Natural killer cell (primary cell): ENCODE measurements at places on chromosomes 11 and 22. TPM values are rescaled to one million over a fixed set of nuclear protein-coding genes. Genes with fewer than 3 reads are reported as not detected.

The KIF18A gene
- 6.9 TPM for total RNA-seq

The RASSF10 gene
- not detected for total RNA-seq

The KCNA4 gene
- total RNA-seq, result not detected

The OR4S2 gene
- not detected for total RNA-seq

The RELT gene
- 264 TPM for total RNA-seq

The RPUSD4 gene
- total RNA-seq, result 27.1 TPM

The BEST1 gene
- 2.0 TPM for total RNA-seq

The C1QTNF4 gene
- total RNA-seq, result 1.3 TPM

The IL18BP gene
- 27.2 TPM for total RNA-seq

- no peak for DNase-seq
These were observed 137.0 kb downstream of the SLC1A2 start for GRCh38 chr11:35282221-35282882.

GRCh38 chr11:78265326-78265725 is 76.6 kb downstream of the USP35 start:
- no peak for DNase-seq

DNA sequence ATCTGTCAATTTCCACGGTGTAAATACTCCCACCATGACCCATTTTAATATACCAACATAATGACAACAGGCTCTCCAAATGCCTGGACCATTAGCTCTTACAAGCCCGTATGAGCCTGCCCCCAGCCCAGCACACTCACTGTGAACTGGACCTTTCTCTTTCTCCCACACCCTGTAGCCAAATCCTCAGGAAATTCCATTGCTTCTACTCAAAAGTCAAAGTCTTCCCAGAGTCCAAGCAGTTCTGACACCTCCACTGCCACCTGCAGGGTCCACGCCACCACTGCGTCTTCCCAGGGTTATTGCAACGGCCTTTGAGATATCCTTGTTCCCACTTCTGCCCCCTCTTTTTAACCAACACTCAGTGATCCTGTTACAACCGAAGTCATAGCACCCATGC is 110.1 kb upstream of the ASPHD2 start:
- DNase-seq, result no peak

GRCh38 chr11:43541993-43542392 is 138.5 kb upstream of the HSD17B12 start:
- no peak for DNase-seq

DNA sequence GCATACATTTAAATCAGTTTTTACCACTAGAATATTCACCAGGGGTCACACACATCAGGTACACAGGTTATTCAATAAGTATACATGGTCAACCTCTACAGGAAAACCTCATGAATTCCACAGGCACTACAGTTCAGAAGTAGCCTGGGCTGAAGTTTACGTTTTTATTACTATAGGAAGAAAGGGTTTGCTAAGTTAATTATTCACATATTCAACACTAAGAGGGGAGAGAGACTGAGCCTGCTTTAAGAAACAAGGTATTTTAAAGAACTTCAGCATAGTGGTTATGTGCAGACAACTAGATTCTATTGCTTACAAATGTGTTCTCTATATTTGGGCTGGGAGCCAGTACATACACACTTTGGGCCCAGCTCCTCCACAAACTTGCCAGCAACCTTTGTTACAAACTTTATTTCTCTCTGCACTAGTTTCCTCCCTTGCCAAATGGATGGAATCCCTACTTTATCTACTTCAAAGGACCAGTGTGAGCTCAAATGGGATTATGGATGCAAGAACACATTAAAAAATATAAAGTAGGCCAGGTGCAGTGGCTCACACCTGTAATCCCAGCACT is 31.9 kb downstream of the IL18BP start:
- DNase-seq, result no peak

- DNase-seq, result no peak
These were observed 123.6 kb downstream of the ARL14EP start for GRCh38 chr11:30446520-30446919.

DNA sequence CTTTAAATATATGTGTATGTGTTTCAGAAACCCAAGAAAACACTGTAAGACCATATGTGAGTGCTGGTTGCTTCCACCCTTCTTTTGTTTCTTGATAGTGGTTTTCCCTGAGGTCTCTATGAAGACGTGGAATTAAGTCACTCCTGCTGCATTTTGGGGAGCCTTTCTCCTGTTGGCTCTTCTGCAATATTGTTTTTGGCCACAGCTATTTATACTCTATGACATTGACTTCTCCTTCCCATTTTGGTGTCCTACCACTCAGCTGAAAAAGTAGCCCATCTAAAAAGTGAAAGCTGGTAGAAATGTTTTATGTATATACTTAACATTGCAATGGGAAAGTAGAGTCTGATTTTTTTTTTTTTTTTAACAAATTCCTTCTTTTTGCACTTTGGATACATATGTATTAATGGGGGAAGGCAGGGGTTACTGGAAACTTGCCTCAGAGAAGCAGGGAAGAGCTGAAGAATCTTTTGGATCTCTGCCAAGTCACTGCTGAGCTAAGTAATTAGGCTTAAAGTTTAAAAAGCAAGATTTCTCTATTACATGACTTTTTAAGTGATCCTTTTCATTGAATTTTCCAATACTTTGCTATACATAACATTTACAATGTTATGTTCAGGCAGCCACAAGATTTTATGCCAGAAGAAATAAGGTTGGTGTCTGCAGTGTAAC is 1.8 kb downstream of the TTC17 start:
- peak; percentile 28 for DNase-seq

DNA sequence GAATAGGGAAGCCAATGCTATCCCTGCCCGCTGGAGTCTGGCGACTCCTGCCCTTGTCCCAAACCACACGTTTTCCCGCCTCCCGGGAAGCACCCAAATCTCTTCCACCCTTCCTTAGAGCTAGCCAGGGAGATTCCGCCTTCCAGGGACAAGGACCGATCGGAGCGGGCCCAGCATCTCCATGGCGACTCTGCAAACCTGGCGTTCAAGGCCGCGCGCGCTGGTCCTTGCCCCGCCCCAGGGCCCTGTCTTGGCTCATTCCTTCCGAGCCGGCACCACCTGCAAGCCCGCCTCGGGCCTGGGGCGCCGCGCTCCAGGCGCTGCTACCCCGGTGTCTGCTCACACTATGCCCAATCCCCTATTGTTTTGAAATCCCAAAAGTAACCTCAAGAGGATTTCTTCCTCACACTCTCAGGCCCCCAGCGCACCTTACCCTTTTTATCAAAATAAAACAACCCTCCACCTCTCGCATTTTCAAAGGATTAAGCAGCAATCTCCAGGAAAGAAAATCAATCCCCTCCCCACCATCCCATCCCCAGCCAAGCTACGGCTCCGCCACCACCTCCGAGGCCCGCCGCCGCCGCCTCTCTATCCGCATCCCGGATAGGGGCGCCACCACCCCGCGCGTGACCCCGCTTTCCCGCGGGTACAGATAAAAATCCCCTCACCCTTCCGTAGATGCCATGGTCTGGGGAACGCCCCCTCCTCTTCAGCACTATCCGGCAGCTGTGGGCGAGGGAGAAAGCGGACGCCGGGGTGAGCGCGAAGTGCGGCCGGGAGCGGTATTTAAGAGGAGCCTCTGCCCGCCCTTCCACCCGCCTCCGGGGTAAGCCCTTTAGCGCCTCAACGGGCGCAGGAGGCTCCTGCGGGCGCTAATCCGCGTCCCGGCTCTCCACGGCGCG is 825 bp downstream of the SLC1A2 start:
- DNase-seq, result no peak

DNA sequence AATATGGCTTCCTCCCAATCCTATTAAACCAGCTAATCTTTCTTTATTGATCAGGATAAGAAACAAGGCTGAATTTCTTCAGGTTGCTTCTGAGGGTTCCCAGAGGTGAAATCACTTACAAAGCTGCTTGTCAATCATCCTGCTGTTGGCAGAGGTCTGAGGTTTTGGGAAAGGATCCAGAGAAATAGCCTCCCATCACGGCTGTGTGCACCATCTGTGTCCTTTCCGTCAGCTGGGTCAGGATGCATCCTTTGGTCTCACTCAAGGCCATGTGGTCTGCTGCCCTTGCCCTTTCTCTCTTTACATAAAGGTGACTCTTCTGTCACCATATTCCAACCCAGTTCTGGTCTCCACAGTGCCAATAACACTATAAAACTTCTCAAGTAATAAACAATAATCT is 113.4 kb upstream of the TEAD1 start:
- DNase-seq, result no peak

- no peak for DNase-seq
These were observed 19.9 kb downstream of the IGHMBP2 start for GRCh38 chr11:68923614-68924013.

DNA sequence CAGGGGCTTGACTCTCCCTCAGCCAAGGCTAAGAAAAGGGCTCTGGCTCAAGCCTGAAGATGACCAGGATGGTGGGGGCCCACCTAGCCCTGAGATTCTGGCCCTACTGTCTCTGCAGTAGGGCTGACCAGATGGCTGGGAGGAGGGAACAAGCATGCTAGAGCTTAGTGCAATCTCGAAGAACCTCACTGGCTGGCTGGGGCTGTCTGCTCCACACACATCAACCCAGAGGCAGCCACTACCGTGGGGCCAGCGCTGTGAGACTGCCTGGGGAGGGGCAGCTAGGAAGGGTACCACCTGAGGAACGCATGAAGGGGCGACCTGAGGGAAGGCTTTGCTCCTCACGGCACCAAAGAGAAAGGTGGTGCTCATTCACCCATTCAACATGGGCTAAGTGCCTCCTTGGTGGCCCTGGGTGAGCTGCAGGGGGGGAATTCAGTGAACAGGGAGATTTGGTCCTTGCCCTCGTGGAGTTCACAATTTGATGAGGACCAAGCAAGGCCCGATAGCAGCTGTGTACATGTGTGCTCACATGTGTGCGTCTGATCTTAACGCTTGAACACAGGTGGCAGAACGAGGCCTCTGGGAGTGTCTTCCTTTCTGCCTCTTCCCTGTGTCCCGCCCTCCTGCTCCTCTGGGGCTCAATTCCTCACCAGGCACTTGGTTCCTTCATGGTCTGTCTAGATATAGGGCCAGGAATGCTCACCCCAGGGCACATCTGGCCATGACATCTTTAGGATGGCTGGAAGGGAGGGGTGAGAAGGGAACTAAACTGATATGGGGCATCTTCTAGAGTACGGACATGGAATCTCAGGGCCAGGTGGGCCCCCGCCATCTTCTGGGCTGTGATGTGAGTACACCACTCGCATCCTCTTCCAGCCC is 102.3 kb upstream of the PITPNB start:
- DNase-seq, result no peak

GRCh38 chr11:71330996-71331395 is 78.6 kb upstream of the SHANK2 start:
- DNase-seq, result no peak

GRCh38 chr11:78270971-78271370 is 82.3 kb downstream of the USP35 start:
- no peak for DNase-seq

DNA sequence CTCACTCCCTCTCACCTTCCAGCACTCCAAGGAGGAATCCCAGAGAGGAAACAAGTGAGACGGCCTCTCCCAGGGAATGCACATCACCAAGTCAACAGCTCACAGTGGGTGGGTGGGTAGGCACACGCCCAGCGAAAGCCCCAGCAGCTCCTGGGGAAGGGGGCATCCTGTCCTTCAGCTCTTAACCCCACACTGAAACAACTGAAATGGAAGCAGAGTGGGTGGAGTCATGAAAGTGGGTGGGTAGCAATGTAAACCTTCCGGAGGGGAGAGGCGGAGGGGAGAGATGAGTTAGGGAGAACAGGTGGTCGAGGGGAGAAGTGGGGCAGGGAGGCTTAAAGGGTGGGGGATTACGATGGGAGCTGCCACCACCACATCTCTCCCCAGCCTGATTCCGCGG is 5.4 kb downstream of the MCHR1 start:
- no peak for DNase-seq

DNA sequence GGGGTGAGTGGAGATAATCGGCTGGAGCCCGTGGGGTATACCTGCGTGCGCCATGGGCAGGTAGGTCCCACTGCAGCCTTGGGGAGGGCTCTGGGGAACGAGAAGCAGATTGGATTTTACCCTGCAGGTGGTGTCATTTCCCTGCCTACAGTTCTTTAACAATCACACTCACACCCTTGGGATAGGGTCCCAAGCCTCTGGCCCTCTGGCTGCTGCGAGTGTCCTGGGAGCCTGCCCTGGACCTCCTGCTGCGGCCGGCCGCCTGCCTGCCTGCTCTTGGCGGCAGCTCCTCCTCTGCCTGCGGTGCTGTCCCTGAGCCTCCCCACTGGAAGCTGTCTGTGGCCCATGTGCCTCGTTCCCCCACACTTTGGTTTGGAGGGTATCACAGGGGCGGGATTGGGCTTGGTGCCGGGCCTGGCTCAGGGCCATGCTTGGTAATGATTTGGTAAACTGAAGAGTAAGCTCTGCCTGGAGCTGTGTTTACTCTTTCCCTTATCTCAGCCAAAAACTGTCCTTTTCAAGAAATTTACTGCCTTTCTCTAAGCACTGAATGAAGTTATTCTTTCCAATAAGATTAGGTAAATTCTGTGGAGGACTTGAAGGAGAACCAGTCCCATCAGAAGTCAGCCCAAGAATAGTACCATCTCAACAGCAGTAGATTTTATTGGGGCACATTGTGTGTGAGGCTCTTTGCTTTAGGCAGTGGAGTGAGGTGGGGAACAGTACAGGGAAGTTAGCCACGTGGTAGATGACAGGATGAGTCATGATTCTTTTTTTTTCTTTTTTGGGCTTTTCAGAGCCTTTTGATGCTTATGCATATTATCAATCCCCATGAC is 53.7 kb downstream of the TBC1D22A start:
- no peak for DNase-seq

- DNase-seq, result no peak
These were observed 4.0 kb downstream of the LINC01488 start for GRCh38 chr11:69485337-69486041.

DNA sequence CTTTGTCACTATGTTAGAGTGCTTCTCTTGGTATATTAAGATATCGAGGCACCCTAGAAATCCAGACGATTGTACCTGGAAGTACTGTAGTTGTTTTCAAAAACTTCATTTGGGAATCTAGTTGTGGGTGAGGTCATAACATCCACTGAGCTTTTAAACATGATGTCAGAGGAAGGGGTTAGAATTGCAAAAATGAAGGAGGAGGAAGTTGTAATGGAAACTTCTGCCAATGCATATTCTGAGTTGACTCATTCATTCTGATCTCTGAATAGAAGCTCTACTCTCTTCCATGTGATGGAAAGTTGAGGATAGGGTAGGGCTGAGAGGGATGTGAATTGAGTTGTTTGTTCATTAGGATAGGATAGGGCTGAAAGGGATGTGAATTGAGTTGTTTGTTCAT is 7.7 kb downstream of the CD44 start:
- DNase-seq, result no peak

GRCh38 chr22:43060183-43060582 is 29.0 kb downstream of the TTLL1 start:
- peak; percentile 25 for DNase-seq

DNA sequence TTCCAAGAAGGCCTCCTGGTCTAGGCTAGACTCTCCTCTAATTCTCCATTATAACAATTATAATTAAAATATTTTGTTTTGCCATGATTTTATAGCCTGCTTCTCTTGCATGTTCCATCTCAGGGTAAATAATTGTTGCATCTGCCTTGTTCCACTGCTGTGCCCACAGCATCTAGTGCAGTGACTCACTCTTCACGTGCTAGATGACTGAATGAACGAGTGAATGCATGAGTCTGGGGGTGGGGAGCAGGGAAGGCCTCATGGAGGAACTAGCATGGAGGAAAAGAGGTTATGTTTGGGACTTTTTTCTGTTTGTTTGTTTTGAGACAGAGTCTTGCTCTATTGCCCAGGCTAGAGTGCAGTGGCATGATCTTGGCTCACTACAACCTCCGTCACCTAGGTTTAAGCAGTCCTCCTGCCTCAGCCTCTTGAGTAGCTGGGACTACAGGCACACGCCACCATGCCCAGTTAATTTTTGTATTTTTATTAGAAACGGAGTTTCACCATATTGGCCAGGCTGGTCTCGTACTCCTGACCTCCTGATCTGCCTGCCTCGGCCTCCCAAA is 5.2 kb upstream of the OAF start:
- DNase-seq, result no peak
